ENCODE measurements at places on chromosomes 16 and 17. TPM values are rescaled to one million over a fixed set of nuclear protein-coding genes. Genes with fewer than 3 reads are reported as not detected.
A peak's percentile ranks its signal among the peaks of the same experiment; 100 is the strongest.

DNA sequence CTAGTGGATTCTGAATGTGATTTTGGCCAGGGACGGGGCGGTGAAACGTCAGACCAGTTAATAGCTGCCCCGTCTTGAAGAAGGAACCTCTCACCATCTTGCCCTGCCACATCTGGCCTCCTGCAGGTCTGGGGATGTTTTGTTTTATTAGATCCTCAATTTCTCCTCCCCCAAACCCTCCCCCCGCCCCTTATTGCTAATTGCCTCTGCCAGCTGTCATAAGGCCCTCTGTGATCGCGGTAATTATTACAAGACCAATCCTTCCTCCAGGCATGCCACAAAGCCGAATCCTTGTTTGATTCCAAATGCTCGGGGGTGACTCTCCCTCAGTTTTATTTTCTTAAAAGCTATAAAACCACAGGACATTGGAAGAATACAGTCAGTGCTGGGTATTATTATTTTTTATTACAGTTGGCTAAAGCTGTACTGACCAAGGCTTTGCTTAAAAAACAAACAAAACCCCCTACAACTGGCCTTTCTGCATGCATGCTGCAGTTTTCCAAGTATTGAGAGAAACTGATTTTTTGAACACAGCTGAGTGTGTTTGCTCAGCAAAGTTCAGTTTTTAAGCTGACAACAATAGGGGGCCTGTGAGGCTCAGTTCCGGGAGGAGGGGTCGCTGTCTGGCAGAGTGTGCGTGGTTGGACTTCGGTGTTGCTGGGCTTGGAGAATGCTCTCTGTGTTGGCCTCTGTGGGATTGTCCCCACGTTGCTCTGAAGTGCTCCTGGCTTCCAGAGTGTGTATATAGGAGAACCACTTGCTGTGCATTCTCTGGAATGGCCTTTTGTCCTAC, 1.7 kb downstream of the KSR1 start:
- no peaks in the 10 kb centered on the region for H3K27me3 ChIP-seq
- peaks cover 46% of the 10 kb centered on the region for H3K4me1 ChIP-seq
- H3K4me3 ChIP-seq, result peak overlapping the region; percentile 100
- peaks cover 5% of the 10 kb centered on the region for H3K36me3 ChIP-seq
- H3K27ac ChIP-seq, result peak overlapping the region; percentile 80

TNP2 gene
- total RNA-seq, result not detected

KIF18B gene
- 26.5 TPM for total RNA-seq

- peak; percentile 86 for DNase-seq
Measured at GRCh38 chr17:67245073-67245693, at the start of gene HELZ. Gene HELZ (minus strand): TSS chr17:67245196. CDS start chr17:67218804, 26,392 bp downstream.

Measured in natural killer cell treated with Interleukin-12 subunit alpha and Interleukin-12 subunit beta and Interleukin-15 and Interleukin-18, amount 100 ng/mL, for 72 hours (primary cell).